ENCODE measurements at places on chromosomes 13 and 19.

DNA sequence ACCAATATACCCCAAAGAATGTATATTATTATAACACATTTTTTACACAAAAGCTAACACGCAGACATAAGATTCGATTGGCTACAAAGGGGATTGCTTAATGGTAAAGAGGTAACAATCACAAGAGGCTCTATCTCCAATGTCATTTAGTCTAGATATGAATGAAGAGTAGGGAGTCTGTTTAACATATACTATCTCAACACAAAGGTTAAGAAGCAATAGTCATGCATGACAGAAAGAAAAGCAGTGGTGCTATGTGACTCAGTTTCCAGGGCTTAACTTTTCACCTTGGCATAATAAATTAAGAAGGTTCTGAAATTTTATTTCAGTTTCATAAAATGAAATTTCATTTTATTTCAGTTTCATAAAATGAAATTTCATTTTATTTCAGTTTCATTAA lies 33.3 kb downstream of the UFM1 start:
- no peak for DNase-seq

GRCh38 chr13:26480246-26480855 lies 77.1 kb upstream of the WASF3 start:
- DNase-seq, result no peak

- no peak for DNase-seq
Observed at GRCh38 chr13:39821977-39822376, 166.5 kb downstream of the COG6 start.

- DNase-seq, result no peak
Observed at GRCh38 chr13:43003010-43003409, 11.0 kb upstream of the EPSTI1 start.

- no peak for DNase-seq
Observed at GRCh38 chr13:91045351-91046034, 302.0 kb upstream of the MIR17HG start.

- no peak for DNase-seq
Observed at GRCh38 chr13:85236413-85236812, 562.8 kb downstream of the SLITRK6 start.

DNA sequence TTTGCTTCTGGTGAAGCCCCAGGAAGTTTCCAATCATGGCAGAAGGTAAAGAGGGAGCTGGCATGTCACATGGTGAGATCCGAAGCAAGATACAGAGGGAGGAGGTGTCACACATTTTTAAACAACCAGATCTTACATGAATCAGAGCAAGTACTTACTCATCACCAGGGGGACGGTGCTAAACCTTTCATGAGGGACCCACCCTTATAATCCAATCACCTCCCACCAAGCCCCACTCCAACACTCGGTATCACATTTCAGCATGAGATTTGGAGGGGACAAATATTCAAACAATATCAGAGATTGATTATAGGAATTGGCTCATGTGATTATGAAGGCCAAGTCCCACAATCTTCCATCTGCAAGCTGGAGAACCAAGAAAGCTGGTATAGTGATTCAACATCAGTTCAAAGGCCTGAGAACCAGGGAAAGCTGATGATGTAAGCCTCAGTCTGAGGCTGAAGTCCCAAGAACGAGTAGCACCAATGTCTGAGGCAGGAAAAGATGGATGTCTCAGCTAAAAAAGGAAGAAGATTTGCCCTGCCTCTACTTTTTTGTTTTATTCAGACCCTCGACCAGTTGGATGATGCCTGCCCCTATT lies 58.6 kb upstream of the WDFY2 start:
- DNase-seq, result no peak

DNA sequence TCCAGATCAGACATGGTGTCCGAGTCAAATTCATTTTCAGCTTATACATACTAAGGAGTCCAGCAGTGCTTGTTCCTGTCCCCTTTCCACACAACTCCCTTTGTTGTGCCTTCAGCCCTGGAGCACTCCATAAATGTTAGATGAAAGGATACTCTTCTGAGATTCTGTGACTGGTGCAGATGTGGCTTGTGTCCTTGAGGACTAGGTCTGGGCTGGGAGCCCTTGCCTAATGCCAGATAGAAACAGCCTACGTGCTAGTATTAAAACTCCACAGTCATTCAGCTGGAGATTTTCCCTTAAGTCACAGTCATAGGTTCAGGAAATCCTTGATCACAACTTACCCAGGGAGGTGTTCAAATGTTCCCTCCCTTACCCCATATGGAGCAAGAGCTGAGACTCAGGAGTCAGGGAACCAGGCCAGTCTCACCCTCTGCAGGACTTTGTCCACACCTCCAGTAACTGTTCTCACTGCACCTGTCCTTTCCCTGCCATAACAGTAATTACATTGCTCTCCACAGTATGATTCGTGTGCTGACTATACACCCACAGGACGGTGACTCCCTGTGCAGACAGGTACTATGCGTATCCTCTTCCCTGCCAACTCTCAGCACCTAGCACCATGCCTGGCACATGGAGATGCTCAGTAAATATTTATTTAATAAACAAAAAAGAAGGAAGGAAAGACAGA lies 15.5 kb upstream of the SERPINE3 start:
- no peak for DNase-seq

Data from cortex of kidney (tissue), 1 donor.